ENCODE measurements at places on chromosomes 2 and 18.

DNA sequence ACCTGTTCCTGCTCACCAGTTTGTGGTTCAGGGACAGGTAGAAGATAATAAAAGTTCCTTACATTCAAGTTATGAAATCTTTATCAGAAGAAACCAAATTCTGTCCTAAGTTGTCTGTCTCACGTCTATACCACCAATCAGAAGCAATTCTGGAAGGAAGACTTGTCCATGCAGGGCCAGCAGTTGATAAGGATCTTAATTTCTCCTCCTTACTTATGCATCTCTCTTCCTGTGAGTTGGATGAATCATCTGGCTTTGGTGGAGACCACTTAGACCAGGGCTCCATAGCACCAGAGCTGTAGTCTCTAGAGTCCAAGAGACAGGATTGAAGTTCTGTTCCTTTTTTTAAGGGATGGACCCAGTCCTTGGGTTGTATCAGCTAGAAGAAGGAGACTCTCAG is 106.5 kb downstream of the APOB start:
- DNase-seq = no peak

- DNase-seq = no peak
Measured at GRCh38 chr18:73690222-73690621, 457.4 kb downstream of the FBXO15 start.

DNA sequence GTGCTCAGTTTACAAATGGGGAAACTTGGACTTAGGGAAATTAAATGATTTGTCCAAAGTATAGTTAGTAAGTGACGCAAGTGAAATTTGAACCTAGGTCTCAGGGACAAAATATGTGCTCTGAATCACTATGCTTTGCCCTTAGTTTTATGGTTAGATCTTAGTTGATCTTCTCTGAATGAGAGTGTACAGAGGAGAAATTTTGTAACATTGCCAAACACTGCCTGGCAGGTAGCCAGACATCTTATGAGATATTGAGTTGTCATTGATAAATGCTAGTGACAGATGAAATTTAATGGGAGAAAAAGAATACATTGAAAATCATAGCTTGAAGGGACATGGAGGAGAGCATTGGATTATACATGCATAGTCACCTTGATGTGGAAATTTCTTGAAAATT is 91.4 kb downstream of the GALNT1 start:
- peak; percentile 72 for DNase-seq

DNA sequence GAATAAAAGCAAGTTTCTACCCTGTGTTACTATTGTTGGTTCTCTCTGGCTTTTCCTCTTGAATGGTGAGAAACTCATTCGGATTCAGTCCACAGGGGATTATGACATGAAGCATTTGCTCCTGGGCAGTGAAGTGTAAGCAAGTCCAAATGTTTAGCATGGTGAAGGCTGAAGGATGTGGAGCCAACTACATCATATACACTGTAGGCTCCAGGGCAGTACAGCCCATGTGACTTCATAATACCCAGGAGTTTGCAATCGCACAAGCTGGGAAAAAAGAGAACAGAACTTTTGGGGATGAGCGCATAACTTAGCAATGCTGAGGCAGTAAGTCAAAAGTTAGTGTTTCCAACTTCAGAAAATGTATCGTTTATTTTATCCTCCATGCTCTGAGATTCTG is 695.7 kb upstream of the POU3F3 start:
- DNase-seq = no peak

- no peak for DNase-seq
Measured at GRCh38 chr2:44616667-44617155, 255.0 kb downstream of the CAMKMT start.

DNA sequence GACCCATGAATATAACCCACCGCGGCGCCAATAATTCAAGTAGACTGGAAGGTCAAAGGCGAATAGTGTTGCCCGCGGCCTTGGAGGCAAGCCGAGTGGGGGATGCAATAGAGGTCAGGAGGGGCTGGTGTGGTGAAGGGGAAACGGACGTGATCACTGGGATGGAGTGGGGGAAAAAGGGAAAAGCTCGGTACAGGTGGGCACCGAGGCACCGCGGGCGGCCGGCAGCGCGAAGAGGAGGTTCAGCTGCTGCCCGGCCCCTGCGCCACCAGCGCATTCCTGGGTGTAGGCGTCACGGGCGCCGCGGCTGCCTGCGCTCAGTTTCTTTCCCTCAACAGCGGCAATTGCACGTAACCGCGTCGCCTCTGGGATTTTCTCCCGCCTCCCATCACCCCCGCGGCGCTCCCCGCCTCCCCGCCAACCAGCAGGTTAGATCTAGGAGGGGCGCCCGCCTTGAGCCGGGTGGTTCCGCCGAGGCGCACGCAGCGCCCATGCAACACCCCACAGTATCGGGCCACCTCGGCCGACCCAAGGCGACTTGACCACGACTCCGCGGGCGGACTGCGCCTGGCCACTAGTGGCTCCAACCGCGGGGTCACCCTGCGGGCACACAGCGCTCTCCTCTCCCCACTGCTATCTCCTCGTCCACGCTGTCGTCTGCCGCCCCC is 1.5 kb downstream of the RND3 start:
- DNase-seq = peak; percentile 74
